Endothelial cell of umbilical vein (primary cell): ENCODE measurements at places on chromosomes 6 and 20. TPM values are rescaled to one million over a fixed set of nuclear protein-coding genes. Genes with fewer than 3 reads are reported as not detected.

DNA sequence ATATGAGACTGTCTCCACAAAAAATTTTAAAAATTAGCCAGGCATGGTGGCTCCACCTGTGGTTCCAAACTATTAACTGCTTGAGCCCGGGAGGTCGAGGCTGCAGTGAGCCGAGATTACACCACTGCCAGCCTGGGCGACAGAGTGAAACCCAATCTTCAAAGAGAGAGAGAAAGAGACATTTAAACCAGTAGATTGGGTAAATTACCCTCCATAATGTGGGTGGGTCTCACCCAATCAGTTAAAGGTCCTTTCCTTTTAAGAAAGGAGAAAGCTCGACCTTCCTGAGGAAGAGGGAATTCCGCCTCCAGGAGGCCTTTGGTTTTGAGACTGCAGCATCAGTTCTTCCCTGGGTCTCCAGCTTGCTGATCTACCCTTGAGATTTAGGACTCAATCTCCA lies 25.2 kb upstream of the SCML4 start:
- no peak for DNase-seq
- H3K4me3 ChIP-seq, result no peak overlapping the region
- H3K27ac ChIP-seq, result no peak overlapping the region
- H3K4me1 ChIP-seq, result peaks cover 5% of the 10 kb centered on the region

DNA sequence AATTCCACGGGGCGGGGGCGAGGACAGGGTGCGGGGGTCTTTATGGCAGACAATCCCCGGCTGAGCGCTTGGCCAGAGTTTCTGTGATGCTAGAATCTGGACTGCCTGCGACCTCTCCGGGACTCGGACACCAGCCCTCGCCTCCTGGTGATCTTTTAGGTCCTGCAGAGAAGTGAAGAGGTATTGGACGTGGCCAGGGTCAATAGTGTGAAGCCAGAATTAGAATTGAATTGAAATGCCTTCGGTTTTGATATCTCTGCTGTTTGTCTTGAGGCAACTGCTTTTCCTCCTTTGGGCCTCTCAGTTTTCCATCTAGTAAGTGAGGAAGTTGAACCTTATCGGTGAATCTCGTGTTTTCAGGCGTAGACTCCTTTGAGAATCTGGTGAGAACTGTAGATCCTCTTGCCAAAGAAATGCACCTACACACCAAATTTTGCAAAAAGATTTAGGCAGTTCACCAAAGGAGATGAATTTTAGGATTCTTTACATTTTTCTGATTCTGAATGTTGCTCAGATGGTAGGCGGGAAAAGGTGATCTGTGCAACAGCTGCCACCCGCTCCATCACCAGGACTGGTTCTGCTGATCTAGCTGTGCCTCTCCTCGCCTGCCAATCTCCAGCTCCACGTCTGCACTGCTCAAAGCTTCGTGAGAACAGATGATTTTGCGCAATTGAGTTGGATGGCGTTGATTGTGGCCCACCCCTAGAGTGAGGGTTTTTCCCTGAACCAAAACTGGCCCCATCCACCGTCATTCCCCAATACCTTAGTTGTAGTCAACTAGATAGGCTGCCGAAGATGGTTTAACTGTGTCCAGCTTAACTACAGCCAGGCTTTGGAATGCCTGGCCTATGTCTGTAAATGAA lies 837 bp upstream of the OSER1 start:
- H3K4me3 ChIP-seq, result peak overlapping the region; percentile 81
- no peaks in the 10 kb centered on the region for H3K27me3 ChIP-seq
- peaks cover under 1% of the 10 kb centered on the region for H3K36me3 ChIP-seq
- peak overlapping the region; percentile 83 for H3K27ac ChIP-seq
- no peak for DNase-seq

DNA sequence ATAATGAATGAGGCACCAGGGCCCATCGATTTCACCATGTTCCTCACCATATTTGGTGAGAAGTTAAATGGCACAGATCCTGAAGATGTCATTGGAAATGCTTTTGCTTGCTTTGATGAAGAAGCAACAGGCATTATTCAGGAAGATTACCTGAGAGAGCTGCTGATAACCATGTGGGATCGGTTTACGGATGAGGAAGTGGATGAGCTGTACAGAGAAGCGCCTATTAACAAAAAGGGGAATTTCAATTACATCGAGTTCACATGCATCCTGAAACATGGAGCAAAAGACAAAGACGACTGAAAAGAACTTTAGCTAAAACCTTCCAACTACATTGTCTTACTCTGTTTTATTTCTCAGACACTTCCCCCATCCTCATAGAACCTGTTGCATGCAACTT lies 21.6 kb upstream of the ZBTB22 start:
- no peak for DNase-seq
- no peaks in the 10 kb centered on the region for H3K36me3 ChIP-seq
- no peak overlapping the region for H3K27ac ChIP-seq
- no peaks in the 10 kb centered on the region for H3K27me3 ChIP-seq
- H3K4me1 ChIP-seq, result no peaks in the 10 kb centered on the region
- H3K4me3 ChIP-seq, result no peak overlapping the region

GRCh38 chr6:36195471-36196112 lies 952 bp upstream of the BRPF3 start:
- H3K36me3 ChIP-seq, result peaks cover 6% of the 10 kb centered on the region
- DNase-seq, result peak; percentile 3
- H3K4me1 ChIP-seq, result peaks cover 12% of the 10 kb centered on the region

DNA sequence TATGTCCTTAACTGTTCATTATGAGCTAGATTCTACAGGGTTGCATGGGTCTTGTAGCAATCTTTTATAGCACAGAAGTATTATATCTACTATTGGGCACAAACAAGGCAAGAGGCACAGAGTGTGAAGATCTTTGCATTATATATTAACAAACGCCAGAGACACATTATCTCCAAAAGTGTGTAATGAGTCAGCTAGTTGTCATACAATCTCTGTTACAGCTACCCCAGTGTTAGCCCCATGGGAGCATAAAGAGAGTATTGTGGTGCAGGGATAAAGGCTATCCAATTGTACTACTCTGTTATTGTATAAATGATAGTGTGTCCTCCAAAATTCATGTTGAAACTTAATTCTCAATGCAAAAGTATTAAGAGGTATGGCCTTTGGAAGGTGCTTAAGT lies 148.4 kb upstream of the RIMS1 start:
- no peaks in the 10 kb centered on the region for H3K27me3 ChIP-seq
- no peaks in the 10 kb centered on the region for H3K4me1 ChIP-seq
- no peak overlapping the region for H3K4me3 ChIP-seq
- H3K27ac ChIP-seq, result no peak overlapping the region
- no peaks in the 10 kb centered on the region for H3K36me3 ChIP-seq
- DNase-seq, result no peak

- H3K36me3 ChIP-seq, result no peaks in the 10 kb centered on the region
- DNase-seq, result no peak
- H3K4me1 ChIP-seq, result no peaks in the 10 kb centered on the region
- H3K4me3 ChIP-seq, result no peak overlapping the region
- H3K27me3 ChIP-seq, result no peaks in the 10 kb centered on the region
These were observed 284.9 kb upstream of the ECI2 start for GRCh38 chr6:4420160-4420865.

DNA sequence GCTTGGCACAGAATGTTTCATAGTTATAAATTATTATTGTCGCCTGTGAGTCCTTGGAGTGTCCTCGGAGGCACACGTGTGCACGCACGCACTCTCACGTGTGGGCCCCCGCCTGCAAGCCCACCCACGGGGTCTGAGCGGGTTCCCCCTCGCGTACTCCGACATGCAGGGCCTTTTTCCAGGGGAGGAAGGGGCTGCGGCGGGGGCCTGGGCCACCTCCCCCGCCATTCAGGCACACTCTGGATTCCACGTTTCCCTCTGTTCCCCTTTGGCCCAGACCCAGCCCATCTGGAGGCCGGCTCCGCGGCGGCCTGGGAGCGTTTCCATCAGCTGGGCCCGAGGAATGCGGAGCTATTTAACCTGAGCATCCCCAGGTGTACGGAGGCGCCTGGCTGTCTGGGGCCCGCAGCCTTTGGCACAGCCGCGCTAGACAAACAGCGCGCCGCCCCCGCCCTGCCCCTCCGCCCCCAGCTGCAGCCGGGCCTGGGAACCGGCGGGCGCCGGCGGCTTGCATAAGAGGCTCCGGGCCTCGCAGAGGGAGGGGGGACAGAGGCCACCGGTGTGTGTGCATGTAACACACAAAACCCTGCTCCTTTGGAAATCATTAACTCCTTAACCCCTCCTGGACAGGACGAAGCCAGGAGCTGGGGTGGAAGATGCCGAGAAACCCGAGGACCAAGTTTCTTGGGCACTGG lies 3.3 kb downstream of the ID1 start:
- H3K4me3 ChIP-seq, result no peak overlapping the region
- H3K27ac ChIP-seq, result peak overlapping the region; percentile 100
- no peaks in the 10 kb centered on the region for H3K36me3 ChIP-seq
- H3K4me1 ChIP-seq, result peaks cover 52% of the 10 kb centered on the region
- DNase-seq, result peak; percentile 81

DNA sequence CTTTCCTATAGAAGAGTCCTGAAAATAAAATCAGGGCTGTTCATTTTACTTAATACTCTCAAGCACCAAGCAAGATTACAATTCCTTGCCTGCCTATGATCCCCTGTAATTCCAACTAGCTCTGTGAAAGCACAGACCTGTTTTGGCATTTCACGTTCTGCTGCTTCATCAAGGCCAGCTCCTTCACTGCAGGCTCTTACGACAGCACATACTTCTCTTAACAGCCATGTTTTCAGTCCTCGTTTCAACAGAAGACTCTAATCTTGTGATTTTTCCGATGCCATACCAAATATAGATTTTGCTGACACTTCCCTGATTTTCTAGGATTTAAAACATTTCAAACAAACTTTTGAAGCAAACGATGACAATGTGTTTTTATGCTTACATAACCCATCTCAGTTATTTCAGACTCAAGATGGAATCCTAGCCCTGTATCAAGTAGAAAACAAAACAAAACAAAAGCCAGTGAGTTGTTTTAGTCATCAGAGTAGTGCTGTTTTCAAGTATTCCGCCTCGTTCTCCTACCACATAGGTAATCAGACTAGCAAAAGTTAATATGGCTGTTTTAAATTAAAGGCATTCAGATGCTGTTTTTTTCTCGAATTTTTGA lies 616.5 kb upstream of the CITED2 start:
- no peak for DNase-seq
- H3K4me1 ChIP-seq, result no peaks in the 10 kb centered on the region
- no peak overlapping the region for H3K27ac ChIP-seq

DNA sequence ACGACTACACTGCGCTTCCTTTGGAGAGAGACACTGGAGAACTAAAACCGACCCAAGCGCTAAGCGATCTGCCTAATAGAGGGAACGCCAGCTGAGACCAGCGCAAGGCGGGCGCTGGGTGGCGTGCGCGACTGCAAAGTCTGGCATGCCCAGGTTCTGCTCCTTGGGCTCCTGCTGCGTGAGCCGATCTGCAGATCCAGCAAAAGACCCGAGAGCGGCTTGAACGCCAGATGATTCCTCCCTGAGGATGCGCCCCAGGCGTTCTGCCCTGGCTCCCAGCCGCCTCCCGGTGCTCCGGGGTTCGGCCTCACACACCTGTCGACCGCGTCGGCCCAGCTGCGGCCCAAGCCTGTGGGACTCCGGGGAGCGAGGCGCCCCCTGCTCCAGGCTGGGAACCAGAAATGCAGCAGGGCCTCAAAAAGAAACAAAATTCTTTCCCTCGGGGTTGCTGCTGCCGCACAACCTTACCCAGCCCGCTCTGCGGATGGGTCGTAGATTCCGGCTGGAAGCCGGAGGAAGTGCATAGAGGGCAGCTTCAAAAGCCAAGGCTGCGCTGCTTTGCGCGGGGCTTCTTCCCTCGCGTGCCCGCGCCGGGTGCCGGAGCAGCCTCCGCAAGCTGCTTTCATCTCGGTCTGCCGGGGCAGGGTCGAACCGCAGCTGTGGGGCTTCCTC lies 17.9 kb upstream of the PRDM13 start:
- H3K4me3 ChIP-seq, result peak overlapping the region; percentile 40
- H3K27me3 ChIP-seq, result peaks cover 77% of the 10 kb centered on the region
- H3K36me3 ChIP-seq, result no peaks in the 10 kb centered on the region

DNA sequence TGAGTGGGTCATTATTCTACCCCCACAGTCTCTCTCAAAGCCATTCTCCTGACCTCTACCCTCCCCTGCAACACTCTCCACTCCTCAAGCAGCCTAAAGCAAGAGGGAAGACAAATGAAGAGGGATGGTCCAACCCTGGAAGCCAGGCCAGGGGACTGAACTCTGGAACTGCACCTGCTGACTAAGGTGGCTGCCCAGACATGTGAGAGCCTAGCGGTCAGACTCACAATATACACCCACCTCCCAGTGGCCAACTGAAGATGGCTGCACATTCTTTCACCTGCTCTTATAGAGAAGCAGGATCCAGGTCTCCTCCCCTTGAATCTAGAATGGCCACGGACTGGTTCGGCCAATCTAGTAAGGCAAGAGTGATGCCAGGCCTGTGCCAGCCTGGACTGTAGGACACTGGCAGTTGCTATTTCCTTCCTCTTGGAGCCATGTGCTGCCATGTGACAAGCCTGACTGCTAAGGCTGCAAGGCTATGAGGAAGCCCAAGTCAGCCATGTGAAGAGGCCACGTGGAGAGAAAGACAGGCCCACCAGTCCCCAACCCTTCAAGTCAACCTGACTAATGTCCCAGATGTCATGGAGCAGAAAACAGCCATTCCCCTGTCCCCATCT lies 31.8 kb downstream of the ACSS1 start:
- H3K27me3 ChIP-seq, result no peaks in the 10 kb centered on the region
- no peak overlapping the region for H3K27ac ChIP-seq
- DNase-seq, result no peak
- no peaks in the 10 kb centered on the region for H3K4me1 ChIP-seq
- H3K36me3 ChIP-seq, result no peaks in the 10 kb centered on the region
- H3K4me3 ChIP-seq, result no peak overlapping the region

The MOG gene
- polyA plus RNA-seq, result not detected in 2 replicates

The POU5F1 gene
- polyA plus RNA-seq, result 0.63 and 0.94 TPM in 2 replicates

The UBE2C gene
- 130 and 135 TPM in 2 replicates for polyA plus RNA-seq

The ULBP3 gene
- 5.2 and 7.1 TPM in 2 replicates for polyA plus RNA-seq

The SNX21 gene
- polyA plus RNA-seq, result 11.6 and 14.8 TPM in 2 replicates

The ILRUN gene
- 27.7 and 30.5 TPM in 2 replicates for polyA plus RNA-seq
